Stimulated activated CD4-positive, alpha-beta T cell treated with anti-CD3 and anti-CD28 coated beads, Interleukin-4, amount 100 ng/mL, for 4 hours (primary cell): ENCODE measurements at places on chromosomes 5 and 9.

DNA sequence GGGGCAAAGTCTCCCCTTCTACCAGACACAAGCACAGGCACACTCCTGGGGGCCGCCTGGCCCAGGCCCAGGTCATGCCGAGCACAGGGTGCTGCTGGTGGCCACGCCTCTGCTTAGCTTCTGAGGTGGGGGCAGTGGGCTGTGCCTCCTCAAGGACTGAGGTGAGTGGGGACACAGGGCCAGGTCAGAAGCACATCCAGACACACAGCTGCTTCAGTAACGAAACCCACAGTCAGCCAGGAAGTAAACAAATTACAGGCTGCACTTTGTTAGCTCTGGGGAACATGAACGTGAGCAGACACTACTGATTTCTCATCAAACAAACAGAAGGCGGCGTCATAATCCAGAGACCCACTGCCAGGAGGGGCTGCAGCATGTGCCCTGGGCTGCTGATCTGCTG is 192.4 kb downstream of the HSPA4 start:
- DNase-seq: no peak

DNA sequence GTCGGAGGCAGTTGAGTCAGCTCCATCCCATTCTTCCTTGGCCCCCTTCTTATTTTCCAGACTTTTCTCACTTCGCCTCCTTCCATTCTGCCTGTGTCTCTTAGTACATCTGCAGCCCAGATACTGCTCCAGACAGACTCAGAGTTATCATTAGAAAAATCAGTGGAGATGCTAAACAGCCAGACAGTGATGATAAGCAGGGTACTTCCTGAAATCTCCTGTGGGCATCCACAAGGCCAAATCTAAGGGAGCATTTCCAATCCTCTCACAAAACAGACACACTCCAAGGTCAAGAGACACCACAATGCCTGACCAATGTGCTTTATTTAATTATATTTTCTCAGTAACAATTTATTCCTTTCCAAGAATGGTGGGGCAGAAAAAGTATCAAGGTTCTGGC is 14.5 kb upstream of the RLN1 start:
- DNase-seq: no peak

GRCh38 chr5:36300191-36300926 is 1.3 kb downstream of the RANBP3L start:
- DNase-seq: no peak

DNA sequence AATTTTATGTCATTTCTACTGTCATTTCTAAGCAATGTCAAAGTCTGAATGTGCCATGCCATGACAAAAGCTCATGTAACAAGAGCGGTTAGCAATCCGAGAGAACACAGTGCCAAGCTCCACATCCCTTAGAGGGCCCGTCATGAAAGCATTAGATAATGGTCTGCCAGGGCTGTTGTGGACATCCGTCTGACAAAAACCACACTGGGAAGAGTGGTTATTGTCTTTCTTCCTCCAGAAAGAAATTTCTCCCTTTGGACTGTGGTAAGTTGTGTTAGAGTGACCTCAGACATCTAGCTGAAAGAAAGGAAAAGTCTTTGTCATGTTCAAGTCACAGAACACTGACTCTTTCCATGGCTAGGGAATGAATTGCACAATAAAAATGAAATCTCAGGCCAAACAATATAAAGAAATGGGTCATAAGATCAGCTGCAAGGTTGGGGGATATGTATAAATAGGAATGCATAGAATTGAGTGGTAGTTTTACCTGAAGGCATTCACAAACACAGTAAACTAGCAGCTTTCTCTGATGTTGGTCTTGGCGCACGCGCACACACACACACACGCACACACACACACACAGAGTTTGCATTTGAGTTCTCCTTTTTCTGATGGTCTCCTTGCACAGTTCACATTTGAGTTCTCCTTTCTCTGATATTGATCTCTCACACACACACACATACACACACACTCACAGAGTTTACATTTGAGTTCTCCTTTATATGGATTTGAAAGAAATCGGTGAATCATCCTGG is 5.3 kb downstream of the SLC1A3 start:
- DNase-seq: no peak

DNA sequence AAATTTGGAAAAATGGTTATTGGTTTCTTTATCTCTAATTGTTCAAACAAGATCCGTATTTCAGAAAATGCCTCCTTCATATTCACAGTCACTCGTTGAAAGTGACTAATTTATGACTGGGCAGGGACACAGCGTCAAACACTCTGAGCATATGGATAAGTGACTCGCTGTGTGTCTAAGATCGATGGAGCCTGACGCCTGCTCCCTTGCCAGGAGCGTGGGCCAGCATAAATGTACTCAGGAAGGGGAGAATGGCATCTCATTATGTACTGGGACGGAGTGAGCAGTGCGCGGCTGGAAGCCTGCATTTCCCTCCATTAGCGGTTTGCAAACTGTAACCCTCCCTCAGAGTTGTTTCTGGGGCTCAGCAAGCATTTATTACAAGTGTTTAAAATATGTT is 79.8 kb upstream of the CAST start:
- no peak for DNase-seq

DNA sequence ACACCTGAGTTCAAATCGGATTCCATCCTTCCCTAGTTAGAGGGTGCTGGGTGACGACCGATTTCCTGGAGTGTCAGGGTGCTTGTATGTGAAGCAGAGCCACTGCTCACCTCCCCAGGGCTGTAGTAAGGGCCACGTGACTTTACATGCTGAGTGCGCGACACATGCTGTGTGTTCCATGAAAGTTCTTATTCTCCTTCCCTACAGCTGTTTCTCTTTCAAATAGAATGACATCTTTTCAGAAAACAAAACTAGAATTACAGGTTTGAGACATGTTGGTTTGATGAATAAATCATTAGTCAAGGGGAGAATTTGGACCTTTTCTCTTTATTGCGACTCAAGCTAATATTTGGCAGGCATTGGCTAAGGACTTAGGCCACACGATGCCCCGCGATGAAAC is 113.1 kb downstream of the JMY start:
- no peak for DNase-seq

GRCh38 chr9:122315534-122315933 is 50.9 kb downstream of the MRRF start:
- DNase-seq: no peak

DNA sequence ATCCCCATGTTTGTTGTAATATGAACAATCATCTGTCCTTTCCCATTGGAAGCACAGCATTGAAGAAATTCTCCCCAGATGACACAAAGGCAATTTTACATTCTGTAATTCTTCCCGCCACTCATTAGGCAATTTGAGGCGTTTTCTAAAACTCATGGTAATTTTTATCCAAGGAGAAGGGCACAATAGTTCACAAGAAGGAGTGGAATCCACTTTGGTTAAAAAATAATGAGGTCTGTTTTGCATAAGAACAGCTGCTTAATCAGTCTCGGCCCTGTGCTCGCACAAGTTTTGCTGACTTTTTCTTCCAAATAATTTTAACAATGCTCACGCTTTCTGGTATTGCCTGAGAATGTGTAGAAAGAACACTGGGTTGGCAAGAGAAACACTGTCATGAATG is 94.0 kb downstream of the CAVIN4 start:
- DNase-seq: no peak

DNA sequence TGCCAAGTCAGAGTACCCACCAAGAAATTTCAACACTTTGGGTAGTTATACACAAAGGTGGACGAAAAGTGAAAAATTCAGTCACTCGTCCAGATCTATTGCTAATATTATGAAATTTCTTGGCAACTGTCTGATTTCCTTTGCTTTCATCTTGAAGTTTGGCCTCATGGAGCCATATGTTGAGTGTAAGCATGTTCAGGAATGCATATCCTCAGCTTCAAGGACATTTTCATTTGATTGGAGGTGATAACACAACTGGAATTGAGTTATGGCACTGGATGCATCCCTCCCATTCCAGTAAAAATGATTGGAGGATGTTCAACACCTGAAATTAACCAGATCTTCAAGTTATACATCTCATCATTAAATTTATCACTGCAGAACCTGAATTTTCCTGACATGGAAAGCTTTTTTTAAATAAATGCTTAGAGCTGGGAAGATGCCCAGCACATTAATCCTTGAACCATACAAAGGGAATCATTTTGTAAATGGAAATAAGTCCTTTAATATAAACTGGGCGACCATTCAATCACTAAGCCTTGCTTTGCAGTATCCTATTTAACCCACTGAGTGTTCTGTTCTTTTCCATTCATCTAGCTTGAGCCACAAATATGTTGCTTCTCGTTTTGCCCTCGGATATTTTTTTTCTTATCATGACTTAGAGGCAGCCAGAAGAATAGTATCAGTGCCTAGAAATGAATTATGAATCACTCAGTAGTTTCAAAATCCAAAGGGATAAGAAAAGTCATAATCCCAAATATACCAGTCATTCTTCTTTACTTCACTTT is 273.7 kb upstream of the PIK3R1 start:
- no peak for DNase-seq

DNA sequence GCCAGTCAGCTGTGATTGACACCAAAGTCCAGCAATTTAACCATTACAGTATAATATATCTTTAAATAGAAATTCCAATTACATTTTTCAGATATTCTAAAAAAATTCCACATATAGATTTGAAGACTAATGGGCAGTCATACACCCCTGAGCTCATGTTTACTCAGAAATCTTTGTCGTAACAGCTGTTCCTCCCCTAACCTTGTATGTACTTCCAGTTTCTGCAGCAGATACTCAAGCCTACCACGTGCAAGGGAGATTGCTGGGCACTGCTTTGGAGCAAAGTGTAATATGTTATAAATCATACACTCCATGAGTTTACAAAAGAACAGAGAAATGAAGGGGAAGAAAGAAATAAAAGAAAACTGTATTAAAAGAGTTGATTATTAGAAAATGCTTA is 241.2 kb downstream of the TRIM32 start:
- DNase-seq: no peak

GRCh38 chr9:36991516-36992134 is 42.4 kb downstream of the PAX5 start:
- no peak for DNase-seq

DNA sequence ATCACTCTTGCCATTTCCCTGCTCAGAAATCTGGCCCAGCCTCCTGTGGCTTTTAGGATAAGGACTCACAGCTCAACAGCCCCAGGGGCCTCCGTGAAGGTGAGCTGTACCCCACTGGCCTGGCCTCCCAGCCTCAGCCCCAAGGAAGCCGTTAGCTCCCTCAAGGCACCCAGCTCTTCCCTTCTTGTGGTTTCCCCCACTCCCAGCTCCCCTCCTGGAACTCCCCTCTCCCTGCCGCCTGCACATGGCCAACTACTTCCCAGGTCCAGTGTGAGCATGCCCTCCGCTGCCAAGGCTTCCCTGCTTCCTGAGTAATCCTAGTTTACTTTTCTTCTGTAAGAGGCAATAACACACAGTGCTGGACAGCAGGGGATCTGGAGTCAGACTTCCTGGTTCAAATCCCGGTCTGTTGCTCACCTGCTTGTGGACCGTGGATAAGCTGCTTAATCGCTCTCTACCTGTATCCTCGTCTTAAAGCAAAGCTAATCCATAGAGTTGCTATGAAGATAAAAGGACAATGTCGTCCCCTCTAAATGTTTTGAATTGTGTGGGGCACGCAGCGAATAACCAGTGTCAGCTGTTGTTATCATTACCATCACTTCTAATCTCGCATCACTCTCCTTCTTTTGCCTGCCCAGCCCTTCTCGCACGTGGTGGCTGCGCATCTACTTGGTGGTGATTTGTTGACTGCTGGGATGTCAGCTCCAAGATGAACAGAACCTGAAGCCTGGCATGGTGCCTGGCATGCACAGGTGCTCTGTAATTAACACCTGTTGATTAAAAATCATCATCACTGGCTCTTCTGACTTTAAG is 86.6 kb downstream of the C5orf15 start:
- DNase-seq: no peak

DNA sequence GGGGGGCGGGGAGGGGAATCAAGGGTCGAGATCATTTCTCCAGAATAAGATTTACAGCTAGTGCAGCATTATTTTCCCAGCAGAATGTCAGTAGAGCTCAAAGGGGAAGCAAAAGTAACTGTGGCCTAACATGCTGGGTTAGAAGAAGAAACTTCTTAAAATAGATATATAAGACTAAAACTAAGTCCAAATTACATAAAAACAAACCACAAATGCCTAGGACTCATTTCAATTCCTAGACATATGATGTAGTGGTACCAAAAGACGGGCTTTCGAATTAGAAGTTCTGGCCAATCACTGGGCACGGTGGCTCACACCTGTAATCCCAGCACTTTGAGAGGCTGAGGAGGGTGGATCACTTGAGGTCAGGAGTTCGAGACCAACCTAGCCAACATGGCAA is 20.8 kb upstream of the MELK start:
- no peak for DNase-seq

DNA sequence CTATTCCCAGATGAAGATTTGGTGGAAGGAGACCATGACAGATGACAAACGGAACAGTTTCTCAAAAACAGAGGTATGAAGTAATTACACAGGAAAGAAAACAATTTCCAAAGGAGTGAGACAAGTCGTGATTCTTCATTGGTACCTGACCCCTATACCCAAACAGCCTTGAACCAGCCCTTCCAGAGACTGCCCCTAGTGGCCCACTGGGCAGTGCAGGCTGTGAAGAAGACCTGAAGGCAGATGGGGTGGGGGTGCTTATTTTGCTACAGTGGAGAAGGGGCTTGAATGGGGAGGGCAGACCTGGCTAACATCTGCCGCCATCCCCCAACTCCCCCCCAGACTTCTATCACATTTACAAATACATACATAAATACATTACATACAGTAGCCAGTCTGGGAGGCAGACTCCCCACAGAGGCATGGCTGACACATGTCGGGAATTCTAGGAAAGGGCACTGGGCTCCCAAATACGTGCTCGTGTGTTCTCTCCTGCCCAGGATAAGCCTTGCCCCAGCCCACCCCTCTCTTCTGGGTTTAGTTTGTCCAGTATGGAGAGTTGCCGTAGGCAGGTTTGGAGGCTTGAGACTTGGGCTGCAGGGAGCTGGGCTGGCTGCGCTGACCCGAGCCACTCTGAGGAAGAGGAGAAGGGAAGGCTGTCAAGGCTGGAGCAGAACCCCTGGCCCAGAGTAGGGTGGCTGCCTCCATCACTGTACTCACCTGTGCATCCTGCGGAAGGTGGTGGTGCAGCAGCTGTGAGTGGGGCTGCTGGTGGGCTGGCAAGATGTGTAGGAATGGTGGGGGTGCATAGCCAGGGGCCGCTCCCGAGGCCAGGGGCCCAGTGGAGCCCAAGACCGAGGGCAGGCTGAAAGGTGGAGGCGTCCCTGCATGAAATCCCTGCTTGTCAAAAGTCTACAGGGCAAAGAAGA is 105.3 kb downstream of the UBE2R2 start:
- no peak for DNase-seq

GRCh38 chr9:124038790-124039633 is 27.4 kb downstream of the LHX2 start:
- no peak for DNase-seq

DNA sequence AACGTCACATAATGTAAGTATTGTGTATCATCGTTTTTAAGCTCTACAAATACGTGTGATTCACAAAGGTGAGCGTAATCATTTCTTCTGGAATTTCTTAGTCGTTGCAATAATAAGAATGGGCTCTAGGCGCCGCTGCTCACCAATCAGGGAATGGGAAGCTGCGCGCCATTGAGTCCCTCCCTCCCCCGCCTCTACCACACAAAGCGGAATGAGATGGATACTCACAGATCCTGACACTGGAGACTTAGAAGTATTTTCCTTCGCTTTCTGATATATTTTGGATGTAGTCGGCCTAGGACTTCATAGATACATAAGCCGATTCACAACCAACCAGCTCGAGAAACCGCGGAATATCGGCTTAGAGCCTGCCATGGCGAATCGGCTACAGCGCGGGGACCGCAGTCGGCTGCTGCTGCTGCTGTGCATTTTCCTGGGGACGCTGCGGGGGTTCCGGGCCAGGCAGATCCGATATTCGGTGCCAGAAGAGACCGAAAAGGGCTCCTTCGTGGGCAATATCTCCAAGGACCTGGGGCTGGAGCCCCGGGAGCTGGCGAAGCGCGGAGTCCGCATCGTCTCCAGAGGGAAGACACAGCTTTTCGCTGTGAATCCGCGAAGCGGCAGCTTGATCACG is at the start of gene PCDHGA11:
TSS of gene PCDHGA11 (plus strand) at position 197 of the 634 bp plus-strand sequence. CDS start at position 374, 177 bp downstream.
- DNase-seq: peak; percentile 18
